Endodermal cell (in vitro differentiated cells): ENCODE measurements at places on chromosomes 5 and 9. TPM values are rescaled to one million over a fixed set of nuclear protein-coding genes. Genes with fewer than 3 reads are reported as not detected.

OTP gene
- total RNA-seq, result not detected in 3 replicates

SLC36A3 gene
- not detected in 2 replicates for total RNA-seq

PCA3 gene
- not detected in 3 replicates for total RNA-seq

TXNDC8 gene
- not detected in 3 replicates for total RNA-seq

PAEP gene
- total RNA-seq, result not detected in 2 replicates

FOXD4L3 gene
- total RNA-seq, result 0.15 and 0.16 TPM in 2 replicates

TRPM3 gene
- 1.8 and 2.3 TPM in 2 replicates for total RNA-seq
